Camera-type eye (tissue), 1 donor: ENCODE measurements at places on chromosomes 7 and 10. TPM values are rescaled to one million over a fixed set of nuclear protein-coding genes. Genes with fewer than 3 reads are reported as not detected.

The ATP6V0E2 gene
- 51.6 TPM for total RNA-seq

The CRYGN gene
- not detected for total RNA-seq

The UCMA gene
- total RNA-seq: not detected

The NEBL gene
- total RNA-seq: 45.6 TPM

The DENND2A gene
- total RNA-seq: 54.6 TPM

The AEBP1 gene
- 143 TPM for total RNA-seq

The SPDYE8 gene
- not detected for total RNA-seq

The LMOD2 gene
- 6.0 TPM for total RNA-seq

The CALML5 gene
- total RNA-seq: 3.3 TPM

The HOXA5 gene
- total RNA-seq: not detected

The ADRA2A gene
- total RNA-seq: 4.9 TPM

The SMC3 gene
- total RNA-seq: 93.5 TPM

The CUBN gene
- 14.3 TPM for total RNA-seq

The COL13A1 gene
- 8.1 TPM for total RNA-seq

The SAP25 gene
- not detected for total RNA-seq

The ZPBP gene
- 5.7 TPM for total RNA-seq

The TMEM225B gene
- total RNA-seq: not detected

The SMO gene
- total RNA-seq: 53.9 TPM

The LIPN gene
- total RNA-seq: not detected

The FFAR4 gene
- not detected for total RNA-seq

The ASIC3 gene
- total RNA-seq: 4.4 TPM

The CCDC172 gene
- not detected for total RNA-seq

The H2BK1 gene
- total RNA-seq: not detected

The SRGN gene
- total RNA-seq: 55.0 TPM

The SOSTDC1 gene
- 47.6 TPM for total RNA-seq

The ZNF277 gene
- total RNA-seq: 43.4 TPM

The MBL2 gene
- not detected for total RNA-seq

The FAM24A gene
- total RNA-seq: not detected

The C7orf33 gene
- total RNA-seq: 3.6 TPM

The SBDS gene
- 81.7 TPM for total RNA-seq

The SDK1 gene
- total RNA-seq: 17.0 TPM

The PPA1 gene
- total RNA-seq: 123 TPM

The GHRHR gene
- not detected for total RNA-seq

The CUEDC2 gene
- total RNA-seq: 58.9 TPM

The TCERG1L gene
- 3.0 TPM for total RNA-seq

The STEAP1B gene
- total RNA-seq: 1.6 TPM
